ENCODE measurements at places on chromosomes 7 and 10.

- DNase-seq = no peak
These were observed 384.6 kb downstream of the ARL4A start for GRCh38 chr7:13072014-13072413.

DNA sequence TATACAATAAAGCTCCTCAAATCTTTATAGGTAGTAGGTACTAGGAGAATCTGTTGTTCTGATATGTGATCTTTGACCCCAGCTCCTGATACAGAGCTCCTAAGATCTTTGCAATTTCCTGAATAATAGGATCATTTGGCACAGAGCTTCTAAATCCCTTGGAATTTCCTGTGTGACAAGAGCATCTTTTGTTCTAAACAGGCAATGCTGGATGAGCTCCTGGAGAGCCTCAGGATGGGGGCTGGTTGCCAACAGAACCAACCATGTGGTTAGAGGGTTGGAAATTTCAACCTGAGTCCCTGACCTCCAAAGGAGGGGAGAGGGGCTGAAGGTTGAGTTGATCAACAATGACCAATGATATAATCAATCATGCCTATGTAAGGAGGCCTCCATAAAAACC is 629.0 kb downstream of the CCSER2 start:
- no peak for DNase-seq

DNA sequence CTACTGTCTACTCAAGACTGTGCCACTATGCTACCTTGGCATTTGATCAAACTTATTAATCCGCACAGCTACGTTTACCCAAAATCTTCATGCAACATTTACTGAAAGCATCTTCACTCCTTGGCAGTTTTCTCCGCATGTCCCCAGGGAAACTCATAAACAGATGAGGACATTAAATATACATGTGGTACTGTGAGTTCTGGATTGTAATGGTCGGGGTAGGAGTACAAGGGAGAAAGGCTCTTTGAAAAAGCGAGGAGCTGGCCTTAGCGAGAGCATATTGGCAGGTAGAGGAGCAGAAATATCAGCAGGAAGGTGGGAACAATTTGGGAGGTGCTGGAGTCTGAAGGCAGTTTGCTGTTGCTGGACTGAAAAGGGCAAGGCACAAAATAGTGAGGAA is 107.1 kb upstream of the NOBOX start:
- no peak for DNase-seq

DNA sequence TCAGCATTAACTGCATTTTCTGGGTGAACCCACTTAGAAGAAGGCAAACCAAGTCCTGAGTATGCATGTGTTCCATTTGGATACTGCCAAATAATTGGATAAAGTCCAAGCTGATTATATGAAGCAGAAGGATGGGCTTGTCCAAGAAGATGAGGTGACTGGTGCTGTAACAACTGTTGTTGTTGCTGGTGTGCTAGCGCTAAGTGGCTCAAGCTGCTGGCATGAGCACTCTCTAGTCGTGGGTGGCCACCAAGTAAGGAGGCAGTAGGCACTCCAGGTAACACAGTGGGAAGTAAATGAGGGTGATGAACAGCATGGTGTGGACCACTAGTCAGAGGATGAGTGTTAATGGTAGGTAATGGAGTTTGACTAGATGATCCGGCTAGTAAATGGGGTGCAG is 80.4 kb downstream of the NRBF2 start:
- no peak for DNase-seq

GRCh38 chr10:129440722-129441316 is 26.2 kb upstream of the MGMT start:
- no peak for DNase-seq

- DNase-seq = no peak
These were observed 89.9 kb downstream of the JMJD1C start for GRCh38 chr10:63375859-63376258.

- no peak for DNase-seq
These were observed 510.3 kb downstream of the PTPRN2 start for GRCh38 chr7:158077151-158077840.

- no peak for DNase-seq
These were observed 6.6 kb downstream of the FASTK start for GRCh38 chr7:151073990-151074389.

DNA sequence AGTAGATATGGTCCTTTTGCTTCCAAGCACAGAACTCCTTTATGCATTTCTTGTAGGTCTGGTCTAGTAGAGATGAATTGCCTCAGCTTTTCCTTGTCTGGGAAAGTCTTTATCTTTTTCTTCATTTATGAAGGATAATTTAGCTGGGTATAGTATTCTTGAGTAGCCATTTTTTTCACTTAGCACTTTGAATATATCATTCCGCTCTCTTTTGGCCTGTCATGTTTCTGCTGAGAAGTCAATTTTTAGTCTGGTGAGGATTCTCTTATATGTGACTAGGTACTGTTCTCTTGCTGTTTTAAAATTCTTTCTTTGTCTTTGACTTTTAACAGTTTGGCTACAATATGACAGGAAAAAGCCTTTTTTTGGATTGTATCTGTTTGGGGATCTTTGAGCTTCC is 68.6 kb upstream of the IMMP2L start:
- DNase-seq = no peak

GRCh38 chr7:18405726-18406125 is 89.8 kb upstream of the HDAC9 start:
- no peak for DNase-seq

DNA sequence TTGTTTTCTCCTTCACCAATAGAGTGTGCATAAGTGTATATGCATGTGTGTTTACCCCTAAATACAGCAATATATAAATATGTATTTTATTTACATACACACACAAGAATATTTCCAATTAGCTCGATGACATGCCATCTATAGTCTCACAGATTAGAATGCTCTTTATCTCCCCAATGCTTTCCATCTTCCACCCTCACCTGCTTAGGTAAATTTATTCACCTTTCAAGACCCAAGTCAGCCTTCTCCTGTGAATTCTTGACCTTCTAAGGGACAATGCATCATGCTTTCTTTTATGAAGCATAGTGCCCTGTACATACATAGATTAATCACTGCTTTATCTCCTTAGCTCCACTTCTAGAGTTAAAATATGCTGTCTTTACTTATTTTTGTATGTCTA is 49.7 kb downstream of the SEMA3A start:
- DNase-seq = no peak

GRCh38 chr10:69421611-69422308 is 5.0 kb upstream of the TACR2 start:
- no peak for DNase-seq

GRCh38 chr7:96013836-96014235 is 241.5 kb downstream of the DYNC1I1 start:
- DNase-seq = no peak

GRCh38 chr7:78099715-78100394 is 301.3 kb downstream of the PHTF2 start:
- DNase-seq = no peak

DNA sequence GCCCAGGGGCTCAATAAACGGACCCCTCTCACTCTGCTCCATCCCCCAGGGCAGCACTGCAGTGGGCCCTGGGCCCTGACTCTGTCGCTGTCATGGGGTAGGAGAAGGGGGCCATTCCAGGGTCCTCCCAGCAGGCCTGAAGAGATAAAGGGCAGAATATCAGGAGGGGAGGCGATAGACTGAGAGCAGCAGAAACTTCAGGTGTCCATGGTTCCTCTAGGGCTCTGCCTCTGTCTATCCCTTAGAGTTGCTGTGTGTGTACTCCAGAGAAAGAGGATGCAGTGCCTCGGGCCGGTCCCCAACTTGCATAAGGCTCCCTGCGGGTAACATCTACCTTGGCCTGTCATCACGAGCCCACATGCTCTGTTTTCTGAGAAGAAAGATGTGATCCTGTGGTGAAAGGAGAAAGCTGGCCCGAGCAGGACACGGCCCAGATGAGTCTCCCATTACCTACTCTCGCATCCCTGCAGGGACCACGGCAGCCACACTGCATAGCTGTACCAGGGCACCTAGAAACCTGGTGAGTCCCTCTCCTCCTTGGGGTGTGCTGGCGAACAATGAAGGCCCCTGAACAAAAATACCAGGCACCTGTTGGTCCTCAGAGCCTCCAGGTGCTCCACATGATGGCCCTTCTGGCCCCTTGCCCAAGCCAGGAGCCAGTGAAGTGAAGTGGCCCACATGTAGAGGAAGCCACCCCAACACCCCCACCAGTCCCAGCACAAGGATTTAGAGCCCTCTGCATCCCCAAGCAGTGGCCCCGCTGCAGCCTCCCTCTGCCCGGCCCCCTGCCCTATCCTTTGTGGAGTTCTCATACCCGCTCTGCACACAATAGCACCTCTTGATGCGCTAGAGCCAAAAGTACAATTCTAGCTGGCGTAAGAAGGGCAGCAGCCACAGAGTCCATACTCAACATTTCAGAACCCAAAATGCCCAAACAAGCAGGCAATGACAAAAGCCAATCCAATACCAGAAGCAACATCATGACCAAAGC is 106.8 kb downstream of the ARHGAP22 start:
- DNase-seq = no peak

DNA sequence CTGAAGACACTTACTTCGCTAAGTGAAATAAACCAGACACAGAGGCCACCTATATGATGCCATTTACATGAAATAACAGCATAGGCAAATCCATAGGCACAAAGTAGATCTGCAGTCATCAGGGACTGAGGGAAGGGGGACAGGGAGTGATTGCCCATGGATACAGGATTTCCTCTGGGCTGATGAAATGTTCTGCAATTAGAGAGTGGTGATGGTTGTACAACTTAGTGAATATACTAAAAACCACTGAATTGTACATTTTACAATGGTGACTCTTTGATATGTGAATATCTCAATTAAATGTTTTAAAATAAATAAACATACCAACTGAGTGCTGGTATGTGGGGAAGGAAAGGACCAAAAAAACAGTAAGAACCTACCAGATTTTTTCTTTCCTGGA is 20.4 kb downstream of the PPA1 start:
- DNase-seq = no peak

DNA sequence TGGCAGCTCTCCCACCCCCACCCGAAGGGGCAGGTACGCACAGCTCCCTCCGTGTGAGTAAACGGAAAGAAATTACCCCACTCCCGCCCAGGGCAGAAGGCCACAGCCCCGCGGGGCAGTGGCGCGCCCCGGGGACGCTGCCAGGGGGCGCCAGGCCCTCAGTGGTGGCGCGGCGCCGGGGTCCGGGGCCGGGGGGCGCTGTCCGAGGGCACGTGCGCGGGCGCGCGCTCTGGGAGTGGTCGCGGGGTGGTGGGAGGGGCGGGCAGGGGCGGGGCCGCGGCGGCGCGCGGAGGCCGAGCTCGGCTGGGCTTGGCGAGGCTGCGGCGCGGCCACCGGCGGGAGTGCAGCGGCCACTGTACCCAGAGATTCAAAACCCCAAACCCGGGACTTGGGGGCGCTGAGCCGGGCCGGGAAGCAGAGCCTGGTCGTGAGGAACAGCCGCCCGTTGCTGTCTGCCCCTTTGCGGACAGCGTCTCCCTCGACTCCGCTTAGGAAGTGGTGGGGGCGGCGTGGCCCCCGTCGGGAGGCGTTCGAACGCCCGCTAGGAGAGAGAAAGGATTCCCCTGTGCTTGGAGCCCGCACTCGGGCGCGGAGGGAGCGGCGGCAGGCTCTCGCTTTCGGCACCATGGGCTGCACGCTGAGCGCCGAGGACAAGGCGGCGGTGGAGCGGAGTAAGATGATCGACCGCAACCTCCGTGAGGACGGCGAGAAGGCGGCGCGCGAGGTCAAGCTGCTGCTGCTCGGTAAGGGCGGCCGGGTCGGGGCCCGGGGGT is at the start of gene GNAI1:
GNAI1 (plus strand) TSS at position 296 of the 773 bp plus-strand sequence; CDS start at position 626, 330 bp downstream.
- DNase-seq = peak; percentile 67

GRCh38 chr10:63348245-63348850 is 117.4 kb downstream of the JMJD1C start:
- DNase-seq = no peak

- DNase-seq = no peak
These were observed 964 bp downstream of the FRMD4A start for GRCh38 chr10:14329746-14330173.

DNA sequence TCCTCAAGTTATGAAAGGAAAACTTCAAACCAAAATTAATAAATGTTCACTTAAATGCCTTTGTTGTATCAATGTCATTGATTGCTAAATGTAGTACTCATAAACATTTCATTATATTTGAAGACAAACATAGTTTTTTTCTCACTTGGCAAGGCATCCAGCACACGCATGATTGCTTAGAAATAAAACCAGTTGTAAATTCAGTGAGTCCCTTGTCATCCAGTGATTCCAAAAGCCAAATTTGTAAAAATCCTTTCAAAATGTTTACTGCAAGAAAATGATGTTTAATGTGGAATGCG is 6.1 kb upstream of the NEURL1 start:
- DNase-seq = no peak

GRCh38 chr10:89280508-89280907 is 21.3 kb upstream of the IFIT2 start:
- DNase-seq = no peak

GRCh38 chr7:101575721-101576120 is 53.4 kb downstream of the MYL10 start:
- no peak for DNase-seq

- DNase-seq = no peak
These were observed 35.1 kb upstream of the DNAJB6 start for GRCh38 chr7:157301610-157302120.

DNA sequence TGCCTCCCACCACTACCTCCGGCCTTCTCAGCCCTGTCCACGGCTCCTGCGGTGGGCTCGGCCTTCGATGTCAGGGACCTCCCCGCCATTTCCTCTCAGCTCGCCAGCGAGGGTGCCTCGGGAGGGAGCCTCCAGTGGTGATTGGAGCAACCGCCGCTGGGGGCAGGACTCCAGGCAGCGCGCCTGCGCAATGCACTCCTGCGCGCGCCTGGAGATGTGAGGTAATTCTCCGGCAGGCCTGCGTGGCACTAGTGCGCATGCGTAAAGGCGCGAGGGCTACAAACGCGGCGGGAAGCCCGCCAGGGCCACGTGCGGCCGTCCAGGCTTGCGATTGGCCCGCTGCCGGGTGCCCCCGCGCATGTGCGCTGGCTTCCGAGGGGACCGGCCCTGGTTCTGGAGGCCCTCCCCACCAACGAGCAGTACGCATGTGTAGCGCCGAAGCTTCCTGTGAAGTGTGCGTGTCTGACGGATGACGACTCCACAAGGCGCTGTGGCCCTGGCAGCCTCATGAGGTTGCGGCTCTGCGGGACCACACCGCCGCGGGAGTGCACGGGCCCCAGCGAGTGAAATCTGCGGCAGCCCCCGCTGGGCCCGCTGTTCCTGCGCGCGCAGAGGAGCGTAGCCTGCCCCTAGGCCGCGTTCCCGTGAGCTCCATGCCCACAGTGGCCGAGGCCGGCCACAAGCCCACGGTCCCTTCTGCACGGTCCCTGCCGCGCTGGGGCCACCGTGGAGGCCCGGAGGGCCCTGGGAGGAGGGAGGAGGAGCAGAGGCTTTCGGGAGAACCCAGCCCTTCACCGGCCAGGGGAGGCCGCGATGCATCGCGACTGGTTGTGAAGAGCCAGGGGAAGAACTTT is at the start of gene SYCE1:
SYCE1 (minus strand) TSS at position 143 of the 854 bp plus-strand sequence; CDS start at position 89, 54 bp downstream.
- no peak for DNase-seq

Measured in SW 1271 (cell line).